ENCODE measurements at places on chromosomes 2 and 18.

DNA sequence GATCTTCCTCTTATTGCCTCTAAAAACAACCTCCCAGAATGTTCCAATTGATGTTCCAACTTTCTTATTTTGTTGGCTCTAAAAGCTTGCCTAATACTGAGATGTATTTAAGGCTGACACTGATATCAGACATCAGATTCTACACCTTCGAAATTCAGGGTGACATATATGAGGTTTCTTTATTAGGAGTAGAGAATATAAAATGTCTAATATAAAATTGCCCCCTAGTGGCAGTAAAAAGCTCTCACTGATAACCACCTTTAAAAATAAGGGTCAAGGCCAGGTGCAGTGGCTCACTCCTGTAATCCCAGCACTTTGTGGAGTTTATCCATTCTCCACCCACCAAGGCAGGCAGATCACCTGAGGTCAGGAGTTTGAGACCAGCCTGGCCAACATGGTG lies 789.7 kb upstream of the SLC39A10 start:
- peak; percentile 80 for DNase-seq

DNA sequence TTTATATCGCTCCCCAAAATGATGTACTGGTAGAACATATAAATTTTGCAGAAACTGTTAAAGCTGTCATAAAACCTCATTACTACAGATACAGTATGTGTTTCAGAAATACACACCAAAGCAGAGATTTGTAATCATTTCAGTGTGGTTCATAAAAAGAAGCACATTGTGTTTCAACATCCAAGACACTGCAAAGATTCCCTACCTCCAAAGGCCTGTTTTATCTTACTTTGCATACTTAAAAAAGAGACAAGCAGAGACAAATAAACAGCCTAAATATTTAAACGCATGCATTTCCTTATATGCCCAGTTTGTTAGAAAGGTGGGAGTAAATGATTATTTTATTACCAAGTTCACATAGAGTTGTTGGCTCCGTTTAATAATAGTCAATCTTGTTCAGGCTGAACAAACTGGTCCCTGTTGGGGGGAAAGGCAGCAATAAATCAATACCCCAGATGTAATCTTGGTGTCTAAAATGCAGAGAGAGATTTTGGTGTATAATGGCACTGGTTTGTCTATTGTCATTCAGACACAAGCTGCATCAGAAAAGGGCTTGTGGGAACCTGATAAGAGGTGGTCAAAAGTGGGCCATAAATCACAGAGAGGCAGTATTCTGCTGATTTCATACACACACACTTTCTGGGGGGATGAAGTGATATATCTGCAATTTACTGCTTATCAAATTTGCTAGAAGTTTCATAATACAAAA lies 321.4 kb upstream of the ETAA1 start:
- no peak for DNase-seq

DNA sequence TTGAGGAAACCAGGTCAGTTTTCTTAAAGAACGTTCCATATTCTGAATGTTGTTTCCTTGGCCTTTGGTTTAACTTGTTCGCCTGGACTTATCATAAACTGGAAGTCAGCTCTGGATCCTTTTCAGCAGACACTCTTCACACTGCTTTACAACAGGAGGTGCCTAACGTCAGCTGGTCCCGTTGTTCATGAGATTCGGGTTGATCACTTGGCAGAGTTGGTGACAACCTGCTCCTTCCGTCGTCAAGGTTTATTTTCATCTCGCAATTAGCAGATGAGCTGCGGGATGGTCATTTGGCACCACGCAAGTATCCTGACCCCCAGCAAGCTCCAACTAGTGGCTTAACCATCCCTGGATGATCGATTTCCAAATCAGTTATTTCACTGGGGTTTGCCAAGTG lies 23.0 kb upstream of the BIN1 start:
- no peak for DNase-seq

- DNase-seq: no peak
Observed at GRCh38 chr18:10229458-10229857, 225.0 kb upstream of the APCDD1 start.

- no peak for DNase-seq
Observed at GRCh38 chr2:36562973-36563532, 34.9 kb downstream of the FEZ2 start.

GRCh38 chr2:102803041-102803896 lies 41.4 kb downstream of the TMEM182 start:
- DNase-seq: no peak

GRCh38 chr2:218313356-218313755 lies 21.1 kb upstream of the TMBIM1 start:
- DNase-seq: no peak

DNA sequence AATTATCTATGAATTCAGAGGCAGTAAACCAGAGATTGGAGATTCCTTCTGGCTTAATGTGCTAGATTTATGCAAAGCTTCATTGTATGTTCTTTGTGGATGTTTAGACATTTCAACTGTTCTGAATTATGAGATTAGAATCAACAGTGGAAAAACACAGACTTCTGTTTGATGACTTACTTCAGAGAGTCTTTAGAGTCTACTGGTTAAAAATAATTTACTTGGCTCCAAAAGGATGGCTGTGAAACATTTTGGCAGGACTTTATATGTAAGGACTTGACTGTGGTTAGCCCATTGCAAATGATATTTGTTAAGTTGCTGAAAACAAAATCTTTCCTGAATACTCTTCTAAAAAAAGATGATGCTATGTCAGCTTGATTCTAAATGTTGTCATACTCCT lies 25.5 kb upstream of the LRRC30 start:
- no peak for DNase-seq

DNA sequence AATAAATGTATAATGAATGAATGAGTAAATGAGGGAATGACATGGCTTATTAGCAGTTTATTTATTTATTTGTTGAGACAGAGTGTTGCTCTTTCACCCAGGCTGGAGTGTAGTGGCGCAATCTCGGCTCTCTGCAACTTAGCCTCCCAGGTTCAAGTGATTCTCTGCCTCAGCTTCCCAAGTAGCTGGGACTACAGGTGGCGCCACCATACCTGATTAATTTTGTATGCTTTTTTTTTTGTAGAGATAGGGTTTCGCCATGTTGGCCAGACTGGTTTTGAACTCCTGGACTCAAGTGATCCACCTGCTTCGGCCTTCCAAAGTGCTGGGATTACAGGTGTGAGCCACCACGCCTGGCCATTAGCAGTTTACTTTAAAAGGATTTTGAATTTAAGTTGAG lies 100.3 kb upstream of the CAVIN2 start:
- DNase-seq: no peak

GRCh38 chr18:52607985-52608384 lies 268.0 kb downstream of the DCC start:
- DNase-seq: no peak

GRCh38 chr2:117068371-117068770 lies 746.1 kb upstream of the DDX18 start:
- no peak for DNase-seq

DNA sequence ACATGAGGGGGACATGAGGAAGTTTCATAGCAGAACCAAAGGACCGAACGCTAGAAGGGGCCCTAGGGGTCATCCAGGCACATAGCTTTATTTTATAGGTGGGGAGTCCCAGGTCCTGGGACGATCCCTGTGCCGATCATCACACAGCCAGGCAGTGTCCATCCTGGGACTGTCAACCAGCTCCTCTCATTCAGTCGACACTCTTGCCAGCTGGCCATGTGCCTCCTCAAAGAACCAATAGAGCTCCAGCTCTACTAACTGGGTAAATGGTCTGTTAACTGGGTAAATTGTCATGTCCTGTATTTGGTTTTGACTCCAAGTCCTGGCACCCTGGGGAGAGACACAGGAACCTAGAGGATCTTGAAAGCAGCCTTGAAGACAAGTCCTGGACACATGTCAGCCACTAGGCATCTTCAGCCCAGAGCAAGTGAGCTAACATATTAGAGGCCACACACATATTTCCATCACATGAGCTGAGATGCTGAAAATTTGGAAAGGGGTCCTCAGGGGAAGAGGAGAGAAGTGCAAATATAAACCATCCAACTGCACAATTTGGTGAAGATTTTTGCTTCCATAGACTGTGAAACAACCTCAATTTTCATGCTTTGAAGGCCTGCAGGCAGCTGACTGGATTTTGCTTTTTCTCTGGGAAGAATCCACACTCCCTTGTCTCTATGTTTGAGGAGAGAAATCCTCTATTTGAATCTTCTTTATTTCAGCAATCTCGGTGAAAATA lies 361.1 kb upstream of the SLC14A2 start:
- DNase-seq: no peak

GRCh38 chr2:157938556-157938955 lies 62.4 kb upstream of the ACVR1 start:
- no peak for DNase-seq

DNA sequence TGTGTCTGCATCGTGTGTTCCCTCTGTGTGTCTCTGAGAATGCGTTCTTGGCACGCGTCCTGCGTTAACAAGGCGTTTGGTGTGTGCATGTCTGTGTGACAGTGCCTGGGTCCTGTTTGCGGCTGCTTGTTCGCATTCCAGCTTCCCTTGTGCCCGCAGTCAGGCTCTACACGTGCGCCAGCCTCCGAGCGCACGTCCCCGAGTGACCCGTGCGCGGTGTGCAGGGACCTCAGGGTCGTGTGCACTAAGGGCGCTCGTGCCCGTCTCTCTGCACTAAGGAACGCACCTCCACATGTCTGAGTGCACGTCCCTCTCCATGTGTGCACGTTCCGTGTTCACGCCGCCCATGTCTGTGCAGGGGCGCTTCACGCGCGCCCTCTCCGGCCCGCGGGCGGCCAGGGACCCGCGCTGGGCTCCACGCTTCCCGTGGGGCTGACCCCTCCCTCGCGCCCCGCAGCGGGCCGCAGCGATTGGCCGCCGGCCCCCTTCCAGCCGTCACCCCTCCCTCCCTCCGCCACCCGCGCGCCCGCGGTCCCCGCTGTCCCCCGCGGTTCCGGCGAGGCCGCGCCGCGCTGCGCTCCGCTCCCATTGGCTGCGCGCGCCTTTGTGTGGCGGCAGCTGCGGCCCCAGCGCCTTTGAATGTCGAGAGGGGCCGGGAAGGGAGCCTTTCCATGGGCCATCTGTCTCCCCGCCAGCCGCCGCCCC lies 229.4 kb downstream of the HAUS1 start:
- peak; percentile 13 for DNase-seq

DNA sequence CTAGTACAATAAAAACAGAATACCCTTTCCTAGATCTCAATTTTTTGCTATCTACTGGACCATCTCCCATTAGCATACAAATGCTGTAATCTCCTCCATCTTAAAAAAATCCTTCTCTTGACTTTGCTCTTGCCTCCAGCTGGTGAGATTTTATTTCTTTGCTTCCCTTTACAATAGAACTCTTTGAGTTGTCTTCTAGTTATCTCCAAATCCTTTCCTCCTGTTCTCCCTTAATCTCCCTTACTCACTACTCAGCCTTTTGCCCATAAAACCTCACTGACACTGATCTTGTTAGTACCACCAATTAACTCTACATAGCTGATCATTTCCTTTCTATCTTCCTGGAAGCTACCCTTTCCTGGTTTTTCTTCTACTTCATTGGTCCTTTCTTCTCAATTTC lies 63.5 kb upstream of the FRZB start:
- no peak for DNase-seq

GRCh38 chr2:180413336-180413735 lies 406.2 kb upstream of the CWC22 start:
- DNase-seq: peak; percentile 82

DNA sequence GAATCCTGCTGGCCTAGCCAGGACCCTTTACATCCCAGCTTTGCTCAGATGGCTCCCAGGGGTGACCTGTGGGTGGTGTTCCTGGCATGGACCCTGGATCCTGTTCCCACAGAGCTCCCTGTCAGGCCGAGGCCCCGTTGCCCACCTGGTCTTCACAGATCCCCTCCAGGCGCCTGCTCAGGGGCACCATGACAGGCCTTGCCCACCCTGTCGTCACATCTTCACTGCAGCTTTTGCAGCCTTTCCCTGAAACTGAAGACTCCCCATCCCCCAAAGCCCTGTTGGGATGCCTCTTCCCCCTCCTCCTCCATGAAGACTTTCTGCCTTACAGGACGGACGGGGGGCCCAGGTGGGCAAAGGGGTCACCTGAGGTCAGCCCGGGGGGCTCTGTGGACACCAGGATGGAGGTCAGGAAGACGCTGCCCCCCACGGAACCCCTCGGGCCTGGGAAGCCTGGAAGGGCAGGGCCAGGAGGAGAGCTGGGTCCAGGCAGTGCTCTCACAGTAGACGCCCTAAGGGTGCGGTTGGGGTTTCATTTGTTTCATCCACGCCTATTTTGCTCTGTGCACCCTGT lies 13.0 kb upstream of the KIF1A start:
- no peak for DNase-seq

- no peak for DNase-seq
Observed at GRCh38 chr2:61633250-61633649, 95.1 kb upstream of the XPO1 start.

DNA sequence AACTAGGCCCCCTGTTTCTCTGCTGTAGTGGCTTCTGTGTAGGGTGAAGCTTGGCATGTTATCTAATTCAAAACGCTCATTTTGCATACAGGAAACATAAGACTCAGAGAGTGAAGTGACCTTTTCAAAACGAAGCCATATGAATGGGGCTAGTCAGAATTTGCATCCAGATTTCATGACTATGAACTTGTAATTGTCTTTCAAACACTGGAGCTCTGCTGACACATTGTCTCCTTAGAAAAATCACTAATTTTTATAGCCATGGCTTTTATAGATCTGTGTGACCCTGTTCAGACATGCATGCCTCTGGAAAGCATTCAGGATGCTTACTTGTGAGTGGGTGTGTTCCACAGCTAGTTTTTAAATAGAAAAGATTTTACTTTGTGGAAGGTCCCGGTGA lies 444.3 kb upstream of the GCFC2 start:
- no peak for DNase-seq

DNA sequence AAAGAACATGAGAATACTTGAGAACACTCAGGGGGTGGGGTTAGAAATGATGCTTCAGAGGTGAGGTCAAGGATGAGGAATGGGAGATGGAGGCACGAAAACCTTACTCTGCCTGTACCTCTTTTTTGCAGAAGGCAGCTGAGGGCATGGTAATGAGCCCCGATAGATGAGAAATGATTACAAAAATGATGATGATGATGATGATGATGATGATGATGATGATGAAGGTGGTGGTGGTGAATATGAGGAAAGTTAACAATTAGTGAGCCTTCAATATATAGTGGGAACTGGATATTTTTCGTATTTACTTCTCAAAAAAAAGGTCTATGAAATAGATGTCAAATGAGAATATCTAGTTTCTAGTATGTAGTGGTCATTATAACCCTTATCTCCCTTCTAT lies 584.3 kb downstream of the EPHA4 start:
- no peak for DNase-seq

GRCh38 chr2:170587117-170587516 lies 128.0 kb upstream of the SP5 start:
- no peak for DNase-seq

GRCh38 chr18:21757833-21758232 lies 17.2 kb downstream of the MIB1 start:
- DNase-seq: no peak

DNA sequence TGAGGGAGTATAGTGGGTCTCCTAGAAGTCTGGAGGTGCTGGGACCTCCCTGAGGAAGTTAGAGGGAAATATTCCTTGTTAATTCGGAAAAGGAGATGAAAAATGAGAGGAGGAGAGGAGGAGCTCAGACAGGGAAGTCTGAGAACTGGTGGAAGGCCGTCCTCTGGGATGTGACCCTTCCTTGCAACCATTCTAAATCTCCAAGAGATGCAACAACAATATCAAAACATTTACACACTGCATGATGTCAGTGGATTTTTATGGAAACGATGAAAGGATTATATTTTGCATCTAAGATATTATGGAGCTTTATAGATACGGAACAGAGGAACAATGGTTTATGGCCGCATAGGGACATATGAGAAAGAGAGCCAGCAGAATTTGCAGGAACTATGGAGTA lies 49.8 kb upstream of the COBLL1 start:
- DNase-seq: no peak

GRCh38 chr2:80057956-80058355 lies 246.6 kb downstream of the LRRTM1 start:
- DNase-seq: no peak
